ENCODE measurements at places on chromosomes 11 and 22. TPM values are rescaled to one million over a fixed set of nuclear protein-coding genes. Genes with fewer than 3 reads are reported as not detected.
A peak's percentile ranks its signal among the peaks of the same experiment; 100 is the strongest.

The MUC2 gene
- not detected for total RNA-seq

The TUBA8 gene
- total RNA-seq = 1.4 TPM

The RNF169 gene
- total RNA-seq = 19.1 TPM

The TECTA gene
- total RNA-seq = 0.10 TPM

The HSPA8 gene
- 1,570 TPM for total RNA-seq

The POU2F3 gene
- total RNA-seq = not detected

- H3K27me3 ChIP-seq = no peaks in the 10 kb centered on the region
- H3K4me1 ChIP-seq = no peaks in the 10 kb centered on the region
- no peak overlapping the region for H3K27ac ChIP-seq
- H3K36me3 ChIP-seq = no peaks in the 10 kb centered on the region
- DNase-seq = no peak
Observed at GRCh38 chr22:33658775-33659174, 261.5 kb downstream of the LARGE1 start.

- no peaks in the 10 kb centered on the region for H3K27me3 ChIP-seq
- H3K4me3 ChIP-seq = no peak overlapping the region
- DNase-seq = peak; percentile 49
- no peaks in the 10 kb centered on the region for H3K4me1 ChIP-seq
- peaks cover 8% of the 10 kb centered on the region for H3K36me3 ChIP-seq
Observed at GRCh38 chr11:130131961-130132850, 27.4 kb upstream of the ST14 start.

DNA sequence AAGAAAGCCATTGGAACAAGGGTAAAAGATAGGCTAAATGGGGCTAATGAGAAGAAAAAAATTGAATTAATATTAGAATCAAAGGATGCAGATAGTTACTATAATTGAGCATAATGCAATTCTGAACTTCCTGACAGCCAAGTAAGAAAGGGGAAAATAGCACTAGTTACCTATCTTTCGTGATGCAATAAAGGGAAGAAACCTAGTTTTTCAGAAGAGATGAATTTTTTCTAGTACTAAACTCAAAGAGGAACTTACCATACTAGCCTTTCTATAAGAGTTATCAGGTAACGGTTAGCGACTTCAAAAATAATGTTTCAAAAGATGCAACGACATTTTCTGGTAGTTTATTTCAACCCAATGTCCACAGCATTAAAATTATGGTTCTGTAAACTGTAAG, 8.8 kb upstream of the WT1 start:
- H3K4me3 ChIP-seq = no peak overlapping the region
- H3K27me3 ChIP-seq = peaks cover 47% of the 10 kb centered on the region
- no peak overlapping the region for H3K27ac ChIP-seq
- H3K4me1 ChIP-seq = peaks cover 3% of the 10 kb centered on the region

DNA sequence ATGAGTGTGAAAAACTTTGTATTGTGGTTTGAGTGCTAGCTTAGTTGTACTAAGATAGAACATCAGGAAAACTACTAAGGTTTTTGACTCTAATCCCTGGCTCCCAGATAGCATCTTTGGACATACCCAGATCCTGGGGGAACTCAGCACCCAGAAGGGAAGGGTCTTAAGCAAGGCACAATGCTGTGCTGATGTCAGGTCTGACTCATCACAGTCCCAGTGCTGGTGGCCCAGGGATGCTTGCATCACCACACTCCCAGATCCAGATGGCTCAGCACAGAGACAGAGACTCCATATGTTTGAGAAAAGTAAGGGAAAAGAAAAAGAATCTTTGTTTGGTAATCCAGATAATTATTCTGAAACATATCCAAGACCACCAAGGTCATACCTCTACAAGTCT, 18.3 kb upstream of the OR56A3 start:
- H3K36me3 ChIP-seq = no peaks in the 10 kb centered on the region
- H3K27me3 ChIP-seq = no peaks in the 10 kb centered on the region
- peaks cover 2% of the 10 kb centered on the region for H3K4me1 ChIP-seq
- H3K27ac ChIP-seq = no peak overlapping the region

- H3K27ac ChIP-seq = no peak overlapping the region
- no peaks in the 10 kb centered on the region for H3K27me3 ChIP-seq
- DNase-seq = no peak
- peaks cover 19% of the 10 kb centered on the region for H3K4me1 ChIP-seq
- peaks cover 9% of the 10 kb centered on the region for H3K36me3 ChIP-seq
- H3K4me3 ChIP-seq = no peak overlapping the region
Observed at GRCh38 chr11:86186386-86186785, 58.2 kb upstream of the EED start.

GRCh38 chr11:47329987-47330931, 22.2 kb downstream of the MYBPC3 start:
- DNase-seq = no peak
- H3K27me3 ChIP-seq = no peaks in the 10 kb centered on the region
- H3K36me3 ChIP-seq = peaks cover 31% of the 10 kb centered on the region
- H3K4me1 ChIP-seq = no peaks in the 10 kb centered on the region
- no peak overlapping the region for H3K27ac ChIP-seq
- no peak overlapping the region for H3K4me3 ChIP-seq

DNA sequence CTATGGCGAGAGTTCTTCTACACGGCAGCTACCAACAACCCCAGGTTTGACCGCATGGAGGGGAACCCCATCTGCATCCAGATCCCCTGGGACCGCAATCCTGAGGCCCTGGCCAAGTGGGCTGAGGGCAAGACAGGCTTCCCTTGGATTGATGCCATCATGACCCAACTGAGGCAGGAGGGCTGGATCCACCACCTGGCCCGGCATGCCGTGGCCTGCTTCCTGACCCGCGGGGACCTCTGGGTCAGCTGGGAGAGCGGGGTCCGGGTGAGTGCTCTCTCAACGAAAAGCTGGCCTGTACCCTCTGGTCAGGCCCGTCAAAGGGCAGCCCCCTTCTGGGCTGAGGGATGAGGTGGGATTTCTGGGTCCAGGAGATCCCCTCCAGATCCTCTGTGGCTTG, 15.9 kb upstream of the MAPK8IP1 start:
- DNase-seq = no peak
- H3K27me3 ChIP-seq = no peaks in the 10 kb centered on the region
- H3K4me1 ChIP-seq = no peaks in the 10 kb centered on the region

- no peak for DNase-seq
- H3K27ac ChIP-seq = peak overlapping the region; percentile 80
- H3K36me3 ChIP-seq = peaks cover 30% of the 10 kb centered on the region
- peaks cover 46% of the 10 kb centered on the region for H3K4me1 ChIP-seq
Observed at GRCh38 chr11:28110821-28111200, 2.6 kb downstream of the METTL15 start.

GRCh38 chr22:39135092-39135896, 17.2 kb downstream of the CBX7 start:
- DNase-seq = no peak
- H3K36me3 ChIP-seq = no peaks in the 10 kb centered on the region
- H3K27me3 ChIP-seq = no peaks in the 10 kb centered on the region
- no peak overlapping the region for H3K4me3 ChIP-seq

GRCh38 chr11:112455791-112456190, 195.1 kb upstream of the PLET1 start:
- H3K4me3 ChIP-seq = no peak overlapping the region
- no peak overlapping the region for H3K27ac ChIP-seq
- no peak for DNase-seq
- H3K27me3 ChIP-seq = no peaks in the 10 kb centered on the region
- no peaks in the 10 kb centered on the region for H3K36me3 ChIP-seq

DNA sequence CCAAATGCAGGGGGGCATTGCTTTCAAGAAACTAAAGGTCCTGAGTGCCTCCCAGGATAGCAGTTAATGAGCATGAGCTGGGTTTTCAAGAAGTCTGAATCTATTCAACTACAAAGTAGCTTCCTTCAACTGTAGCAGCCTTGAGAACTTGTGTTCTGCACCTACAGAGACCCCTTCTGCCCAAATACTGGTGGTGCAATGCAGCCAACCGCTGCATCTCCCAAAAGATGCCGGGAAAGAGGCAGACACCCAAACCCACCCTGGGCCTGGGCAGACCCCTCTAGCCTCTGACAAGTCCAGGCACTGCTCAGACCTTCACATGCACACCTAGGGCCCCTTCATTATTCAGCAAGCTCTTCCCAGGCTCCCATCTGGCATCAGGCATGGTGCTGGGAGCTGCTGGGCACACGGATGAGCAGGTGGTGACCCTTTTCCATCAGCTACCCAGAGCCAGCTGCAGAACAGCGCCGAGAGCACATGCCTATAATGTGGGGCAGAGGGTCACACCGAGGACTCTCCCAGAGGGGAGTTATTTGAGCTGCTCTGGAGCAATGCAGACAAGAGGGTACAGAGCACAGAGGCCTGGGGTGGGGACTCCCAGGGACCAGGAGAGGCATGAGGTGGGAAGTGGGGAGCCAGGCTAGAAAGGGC, 44.9 kb upstream of the ETS1 start:
- peak; percentile 49 for DNase-seq
- H3K27ac ChIP-seq = no peak overlapping the region
- no peaks in the 10 kb centered on the region for H3K27me3 ChIP-seq
- H3K4me3 ChIP-seq = no peak overlapping the region

- no peak overlapping the region for H3K4me3 ChIP-seq
- no peak overlapping the region for H3K27ac ChIP-seq
- H3K27me3 ChIP-seq = peaks cover 8% of the 10 kb centered on the region
- H3K36me3 ChIP-seq = no peaks in the 10 kb centered on the region
- no peak for DNase-seq
- H3K4me1 ChIP-seq = peaks cover 8% of the 10 kb centered on the region
Observed at GRCh38 chr11:86500500-86501140, 125.9 kb downstream of the CCDC81 start.

GRCh38 chr11:44604171-44604581, 38.7 kb downstream of the CD82 start:
- H3K27ac ChIP-seq = no peak overlapping the region
- no peaks in the 10 kb centered on the region for H3K27me3 ChIP-seq
- peaks cover 53% of the 10 kb centered on the region for H3K4me1 ChIP-seq
- DNase-seq = no peak
- H3K4me3 ChIP-seq = no peak overlapping the region

- H3K27me3 ChIP-seq = no peaks in the 10 kb centered on the region
- H3K4me3 ChIP-seq = no peak overlapping the region
- no peaks in the 10 kb centered on the region for H3K36me3 ChIP-seq
- H3K4me1 ChIP-seq = no peaks in the 10 kb centered on the region
- DNase-seq = no peak
Observed at GRCh38 chr11:106681435-106681834, 336.8 kb downstream of the GUCY1A2 start.

- peaks cover 9% of the 10 kb centered on the region for H3K36me3 ChIP-seq
- peak overlapping the region; percentile 12 for H3K4me3 ChIP-seq
- H3K4me1 ChIP-seq = peaks cover 51% of the 10 kb centered on the region
- no peaks in the 10 kb centered on the region for H3K27me3 ChIP-seq
Observed at GRCh38 chr11:86292912-86293616, 9.0 kb upstream of the HIKESHI start.

GRCh38 chr11:35661534-35661933, 1.0 kb upstream of the TRIM44 start:
- peaks cover 32% of the 10 kb centered on the region for H3K4me1 ChIP-seq
- H3K27ac ChIP-seq = no peak overlapping the region
- peaks cover 12% of the 10 kb centered on the region for H3K27me3 ChIP-seq
- H3K36me3 ChIP-seq = peaks cover 25% of the 10 kb centered on the region

- H3K4me3 ChIP-seq = no peak overlapping the region
- H3K4me1 ChIP-seq = peaks cover 73% of the 10 kb centered on the region
- peak overlapping the region; percentile 73 for H3K27ac ChIP-seq
- peaks cover 9% of the 10 kb centered on the region for H3K36me3 ChIP-seq
- no peak for DNase-seq
- no peaks in the 10 kb centered on the region for H3K27me3 ChIP-seq
Observed at GRCh38 chr22:40215266-40215665, 37.5 kb downstream of the TNRC6B start.

DNA sequence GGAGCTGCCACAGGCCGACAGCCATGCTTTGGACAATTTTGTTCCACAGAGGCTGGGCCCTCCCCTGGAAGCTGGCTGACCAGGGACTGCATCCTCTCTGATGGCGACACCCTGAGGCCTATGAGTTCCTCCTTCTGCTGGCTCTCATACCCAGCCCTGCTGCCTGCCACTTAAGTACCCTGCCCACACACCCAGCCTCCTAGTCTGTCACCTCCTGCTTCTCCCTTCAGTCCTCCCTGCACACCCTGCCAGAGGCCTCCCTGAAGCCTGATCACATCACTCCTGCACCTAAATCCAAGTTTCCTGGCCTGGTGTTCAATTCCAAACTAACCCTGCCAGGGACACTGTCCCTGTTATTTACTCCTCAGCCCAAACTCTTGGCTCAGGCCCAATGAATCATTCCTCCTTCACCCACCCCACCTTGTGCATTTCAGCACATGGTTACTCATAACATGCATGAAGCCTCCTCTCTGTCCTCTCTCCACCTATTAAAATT, 136.7 kb upstream of the NECTIN1 start:
- peaks cover 15% of the 10 kb centered on the region for H3K27me3 ChIP-seq
- H3K4me1 ChIP-seq = no peaks in the 10 kb centered on the region
- no peak overlapping the region for H3K4me3 ChIP-seq
- no peaks in the 10 kb centered on the region for H3K36me3 ChIP-seq
- no peak for DNase-seq

DNA sequence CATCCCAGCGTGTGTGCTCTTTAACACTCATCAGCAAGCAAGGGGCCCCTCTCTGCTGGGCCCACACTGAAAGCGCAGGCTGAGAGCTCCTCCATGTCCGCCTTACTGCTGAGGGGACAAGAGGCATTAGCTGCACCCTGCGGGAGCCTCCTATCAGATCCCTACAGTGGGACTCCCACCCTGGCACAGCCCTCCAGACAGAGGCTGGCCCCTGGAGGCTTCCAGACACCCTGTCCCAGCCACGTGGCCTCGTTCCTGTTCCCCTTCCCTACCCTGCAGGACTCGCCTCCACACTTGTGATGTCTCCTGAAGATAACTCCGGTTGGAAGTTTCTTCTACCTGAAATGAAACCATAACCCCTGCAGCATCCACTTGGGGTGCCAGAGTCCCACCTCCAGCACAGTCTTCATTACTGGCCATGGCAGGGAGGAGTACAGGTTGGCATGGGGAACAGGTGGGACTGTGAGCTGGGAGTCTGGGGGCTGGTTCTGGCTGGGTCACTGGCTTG, 5.0 kb upstream of the SH3BP1 start:
- H3K4me3 ChIP-seq = peak overlapping the region; percentile 64
- H3K36me3 ChIP-seq = peaks cover 12% of the 10 kb centered on the region
- H3K27ac ChIP-seq = peak overlapping the region; percentile 95
- DNase-seq = no peak
- H3K27me3 ChIP-seq = no peaks in the 10 kb centered on the region
